ENCODE measurements at places on chromosomes 5 and 9. TPM values are rescaled to one million over a fixed set of nuclear protein-coding genes. Genes with fewer than 3 reads are reported as not detected.

Gene TMEM215
- not detected for total RNA-seq

- no peak for DNase-seq
These were observed 7.1 kb upstream of the IFNA6 start for GRCh38 chr9:21357479-21358460.

Gene FSTL4
- not detected for total RNA-seq

Gene IL3
- total RNA-seq = not detected

GRCh38 chr9:131660466-131661405 lies 79.1 kb downstream of the RAPGEF1 start:
- no peak for DNase-seq

GRCh38 chr5:147417135-147417813 lies 92.6 kb downstream of the DPYSL3 start:
- DNase-seq = no peak

Measured in G401 (cell line).